CD4-positive, alpha-beta T cell treated with Interleukin-21 for 1 hour (primary cell): ENCODE measurements at places on chromosomes 3 and 15.

GRCh38 chr15:59976480-59977271 lies 27.4 kb upstream of the FOXB1 start:
- peak; percentile 74 for DNase-seq

DNA sequence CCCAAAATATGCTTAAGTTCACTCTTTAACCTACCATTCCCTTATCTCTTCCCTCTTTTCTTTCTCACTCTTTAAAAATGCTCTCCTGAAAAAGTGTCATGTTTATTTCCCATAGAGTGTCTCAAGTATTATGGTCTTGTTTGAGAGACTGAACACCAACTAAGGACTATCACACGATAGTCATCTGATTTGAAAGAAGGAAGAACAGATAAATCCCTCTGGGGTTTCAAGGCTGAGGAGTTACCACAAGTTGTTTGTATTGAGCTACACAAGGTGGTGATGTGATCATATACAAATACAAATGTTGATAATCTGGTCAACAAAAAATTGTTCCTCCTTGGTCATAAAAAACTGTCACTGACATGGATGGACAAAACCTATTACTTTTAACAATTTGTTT lies 13.8 kb downstream of the MEIS2 start:
- no peak for DNase-seq

DNA sequence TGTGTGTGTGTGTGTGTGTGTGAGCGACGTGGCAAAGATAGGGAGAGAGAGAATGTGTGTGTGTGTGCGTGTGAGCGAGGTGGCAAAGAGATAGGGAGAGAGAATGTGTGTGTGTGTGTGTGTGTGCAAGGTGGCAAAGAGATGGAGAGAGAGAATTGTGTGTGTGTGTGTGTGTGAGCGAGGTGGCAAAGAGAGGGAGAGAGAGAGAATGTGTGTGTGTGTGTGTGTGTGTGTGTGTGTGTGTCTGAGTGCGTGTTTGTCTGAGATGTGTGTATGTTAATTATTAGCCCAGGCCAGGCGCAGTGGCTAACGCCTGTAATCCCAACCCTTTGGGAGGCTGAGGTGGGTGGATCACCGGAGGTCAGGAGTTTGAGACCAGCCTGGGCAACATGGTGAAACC lies 154.6 kb upstream of the RGMA start:
- DNase-seq: no peak

- DNase-seq: no peak
Observed at GRCh38 chr15:29528276-29528675, 258.7 kb upstream of the NSMCE3 start.

GRCh38 chr15:52765785-52766184 lies 24.4 kb downstream of the ONECUT1 start:
- no peak for DNase-seq

- DNase-seq: no peak
Observed at GRCh38 chr3:5102532-5102931, 19.6 kb upstream of the ARL8B start.

DNA sequence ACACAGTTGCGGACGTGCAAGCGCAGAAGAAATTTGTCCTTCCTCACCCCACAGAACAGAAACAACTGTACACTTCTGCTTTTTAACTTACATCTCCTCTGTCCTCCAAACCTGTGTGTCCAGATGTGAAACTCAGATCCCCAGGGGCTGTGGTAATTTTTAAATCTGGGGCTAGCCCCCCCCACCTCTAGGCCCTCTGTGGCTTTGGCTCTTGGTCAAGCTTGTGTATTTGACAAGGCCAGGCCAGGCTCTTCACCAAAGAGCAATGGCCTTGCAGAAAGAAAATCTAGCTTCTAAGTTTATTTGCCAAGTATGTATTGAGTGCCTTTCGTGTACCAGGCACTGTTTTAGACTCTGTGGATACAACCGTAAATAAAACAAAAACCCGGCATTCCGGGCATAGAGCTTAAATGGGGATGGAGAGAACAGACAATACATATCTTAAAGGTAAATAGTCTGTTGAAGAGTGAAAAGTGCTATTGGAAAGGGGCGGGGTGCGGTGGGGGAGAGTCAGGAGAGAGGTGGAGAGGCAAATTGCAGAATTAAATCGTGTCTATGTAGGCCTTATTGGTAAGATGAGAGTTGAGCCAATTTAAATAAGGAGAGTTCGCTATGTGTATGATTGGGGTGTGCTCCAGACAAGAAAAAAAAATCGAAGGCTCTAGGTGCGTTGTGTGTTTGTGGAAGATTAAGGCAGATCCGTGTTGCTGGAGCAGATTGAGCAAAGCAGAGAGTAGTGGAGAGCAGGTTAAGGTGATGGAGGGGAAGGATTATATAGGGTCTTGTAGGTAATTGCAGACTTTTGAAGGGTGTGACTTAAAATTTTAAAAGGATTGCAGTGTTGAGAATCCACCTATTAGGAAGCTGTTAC lies 781 bp upstream of the DPH6 start:
- DNase-seq: no peak

DNA sequence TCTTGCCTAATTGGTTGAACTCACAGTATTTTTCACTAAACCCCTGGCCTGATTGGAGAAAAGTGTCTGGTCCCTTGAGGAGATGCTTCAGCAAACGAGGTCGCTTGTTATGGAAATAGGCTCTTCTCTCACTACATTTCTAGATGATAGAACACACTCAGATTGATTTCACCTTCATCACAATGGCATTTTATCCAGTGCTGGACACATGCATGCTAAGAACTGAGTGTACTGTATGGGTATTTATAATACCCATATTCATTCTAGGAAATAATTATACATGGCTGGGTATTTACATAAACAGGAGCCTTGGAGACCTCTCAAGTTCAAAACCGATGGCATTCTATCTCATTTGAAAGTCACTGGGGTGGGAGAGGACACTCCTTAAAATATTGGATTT lies 444.9 kb downstream of the LPP start:
- DNase-seq: no peak
